ENCODE measurements at places on chromosomes 13 and 19. TPM values are rescaled to one million over a fixed set of nuclear protein-coding genes. Genes with fewer than 3 reads are reported as not detected.

GRCh38 chr13:44155422-44156293 lies 218.0 kb upstream of the SERP2 start:
- no peaks in the 10 kb centered on the region for H3K27me3 ChIP-seq
- DNase-seq: peak; percentile 56
- peak overlapping the region; percentile 30 for H3K4me3 ChIP-seq
- H3K4me1 ChIP-seq: no peaks in the 10 kb centered on the region

Gene ZNF562
- total RNA-seq: 28.6 TPM

Gene TMEM255B
- total RNA-seq: 10.4 TPM

GRCh38 chr13:113349491-113349890 lies 14.4 kb downstream of the GRTP1 start:
- H3K36me3 ChIP-seq: no peaks in the 10 kb centered on the region
- DNase-seq: no peak
- H3K27me3 ChIP-seq: no peaks in the 10 kb centered on the region
- no peaks in the 10 kb centered on the region for H3K4me1 ChIP-seq
- no peak overlapping the region for H3K27ac ChIP-seq
- no peak overlapping the region for H3K4me3 ChIP-seq

Gene CGB1
- not detected for total RNA-seq

Gene SOX1
- total RNA-seq: not detected

GRCh38 chr19:33248954-33249613 lies 23.4 kb upstream of the SLC7A10 start:
- no peaks in the 10 kb centered on the region for H3K27me3 ChIP-seq
- no peaks in the 10 kb centered on the region for H3K4me1 ChIP-seq
- H3K27ac ChIP-seq: no peak overlapping the region

- no peak overlapping the region for H3K27ac ChIP-seq
- peaks cover 3% of the 10 kb centered on the region for H3K4me1 ChIP-seq
- peaks cover 14% of the 10 kb centered on the region for H3K27me3 ChIP-seq
Observed at GRCh38 chr19:47032171-47032811, 12.7 kb downstream of the NPAS1 start.

Gene IFNL1
- not detected for total RNA-seq

Gene THSD8
- not detected for total RNA-seq

DNA sequence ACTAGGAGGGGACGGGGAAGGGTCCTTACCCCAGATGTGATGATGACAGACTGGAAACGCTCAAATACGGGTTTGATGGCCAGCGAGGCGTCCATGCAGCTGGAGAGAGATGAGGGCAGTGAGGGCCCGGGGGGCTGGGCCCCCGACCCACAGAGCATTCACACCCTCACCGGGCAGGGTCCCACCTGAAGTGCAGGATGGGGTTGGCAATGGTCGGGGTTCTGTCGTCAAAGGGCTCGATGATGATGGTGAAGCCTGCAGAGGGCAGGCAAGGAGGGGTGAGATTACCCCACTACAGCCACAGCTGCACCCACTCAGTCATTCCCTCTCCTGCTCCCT lies 13.0 kb downstream of the ERCC2 start:
- H3K27me3 ChIP-seq: no peaks in the 10 kb centered on the region
- DNase-seq: no peak
- peaks cover 32% of the 10 kb centered on the region for H3K36me3 ChIP-seq
- H3K4me3 ChIP-seq: no peak overlapping the region
- H3K27ac ChIP-seq: no peak overlapping the region
- H3K4me1 ChIP-seq: no peaks in the 10 kb centered on the region

- H3K27ac ChIP-seq: no peak overlapping the region
- peaks cover 10% of the 10 kb centered on the region for H3K4me1 ChIP-seq
- peak; percentile 80 for DNase-seq
- H3K4me3 ChIP-seq: no peak overlapping the region
- H3K27me3 ChIP-seq: no peaks in the 10 kb centered on the region
Observed at GRCh38 chr19:2032296-2032941, 16.9 kb upstream of the BTBD2 start.

DNA sequence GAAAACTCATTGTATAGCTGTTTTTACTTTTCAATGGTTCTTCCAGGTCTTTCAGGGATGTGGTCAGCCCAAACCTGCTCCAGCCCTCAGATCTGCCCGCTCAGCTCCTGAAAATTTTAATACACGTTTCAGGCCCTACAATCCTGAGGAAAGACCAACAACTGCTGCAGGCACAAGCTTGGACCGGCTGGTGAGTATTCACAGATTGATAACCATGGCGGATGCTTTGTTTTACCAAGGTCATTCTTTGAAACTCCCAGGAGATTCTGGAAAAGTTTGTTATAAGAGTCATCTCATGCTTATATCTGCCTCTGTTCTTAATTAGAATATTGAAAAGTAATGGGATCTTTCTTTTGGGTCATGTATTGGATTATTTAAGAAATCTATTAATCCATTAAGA lies 173.5 kb downstream of the DCT start:
- H3K27me3 ChIP-seq: no peaks in the 10 kb centered on the region
- peaks cover 15% of the 10 kb centered on the region for H3K4me1 ChIP-seq
- H3K36me3 ChIP-seq: no peaks in the 10 kb centered on the region
- DNase-seq: peak; percentile 39

DNA sequence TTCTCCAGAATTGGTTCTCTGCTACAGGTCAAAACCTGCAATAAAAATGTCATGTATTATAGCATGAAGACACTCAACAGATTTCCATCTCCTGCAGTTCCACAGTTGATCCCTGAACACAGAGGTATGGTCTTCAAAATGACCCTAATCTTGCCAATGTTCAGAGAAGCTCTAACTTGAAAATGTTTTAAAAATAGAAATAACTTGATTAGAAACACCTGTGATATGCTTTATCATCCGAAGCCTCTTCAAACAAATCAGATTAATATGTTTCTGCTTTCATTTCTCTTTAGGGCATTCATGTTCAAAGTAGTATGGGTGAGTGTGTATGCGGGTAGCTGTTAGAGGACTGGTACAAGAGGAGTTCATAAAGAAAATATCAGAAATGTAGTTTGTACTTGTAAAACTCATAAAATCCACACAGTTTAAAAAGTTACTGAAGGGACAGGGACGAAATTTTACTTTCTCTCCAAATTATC lies 60.4 kb downstream of the KCNRG start:
- H3K4me3 ChIP-seq: no peak overlapping the region
- no peaks in the 10 kb centered on the region for H3K36me3 ChIP-seq
- H3K4me1 ChIP-seq: peaks cover 13% of the 10 kb centered on the region
- no peaks in the 10 kb centered on the region for H3K27me3 ChIP-seq
- DNase-seq: peak; percentile 48

DNA sequence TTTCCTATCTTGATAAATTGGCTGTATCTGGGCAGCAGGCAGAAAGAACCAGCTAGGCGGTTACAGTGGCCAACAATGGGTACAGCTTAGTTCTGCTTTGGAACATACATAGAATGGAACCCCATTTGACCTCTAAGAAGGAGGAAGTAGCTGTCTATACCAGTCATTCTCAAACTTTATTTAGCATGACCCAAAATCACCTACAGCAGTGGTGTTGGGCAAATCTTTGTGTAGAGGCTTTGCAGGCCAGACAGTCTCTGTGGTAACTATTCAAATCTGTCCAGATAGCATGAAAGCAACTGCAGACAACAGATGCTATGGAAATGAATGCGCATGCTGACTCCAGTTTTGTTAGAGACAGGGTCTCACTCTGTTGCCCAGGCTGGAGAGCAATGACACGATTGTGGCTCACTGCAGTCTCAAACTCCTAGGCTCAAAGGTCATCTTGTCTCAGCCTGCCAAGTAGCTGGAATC lies 12.0 kb upstream of the KCNC3 start:
- no peaks in the 10 kb centered on the region for H3K4me1 ChIP-seq
- DNase-seq: no peak
- no peak overlapping the region for H3K4me3 ChIP-seq
- no peaks in the 10 kb centered on the region for H3K27me3 ChIP-seq

GRCh38 chr13:33275916-33276315 lies 9.6 kb downstream of the STARD13 start:
- H3K4me1 ChIP-seq: peaks cover 39% of the 10 kb centered on the region
- H3K27me3 ChIP-seq: no peaks in the 10 kb centered on the region
- no peak overlapping the region for H3K27ac ChIP-seq
- DNase-seq: no peak
- peaks cover 4% of the 10 kb centered on the region for H3K36me3 ChIP-seq

GRCh38 chr19:35407619-35408018 lies 36.8 kb downstream of the GPR42 start:
- H3K4me3 ChIP-seq: no peak overlapping the region
- no peaks in the 10 kb centered on the region for H3K36me3 ChIP-seq
- H3K27me3 ChIP-seq: no peaks in the 10 kb centered on the region
- no peak for DNase-seq
- no peaks in the 10 kb centered on the region for H3K4me1 ChIP-seq
- no peak overlapping the region for H3K27ac ChIP-seq

Gene ACER1
- not detected for total RNA-seq

DNA sequence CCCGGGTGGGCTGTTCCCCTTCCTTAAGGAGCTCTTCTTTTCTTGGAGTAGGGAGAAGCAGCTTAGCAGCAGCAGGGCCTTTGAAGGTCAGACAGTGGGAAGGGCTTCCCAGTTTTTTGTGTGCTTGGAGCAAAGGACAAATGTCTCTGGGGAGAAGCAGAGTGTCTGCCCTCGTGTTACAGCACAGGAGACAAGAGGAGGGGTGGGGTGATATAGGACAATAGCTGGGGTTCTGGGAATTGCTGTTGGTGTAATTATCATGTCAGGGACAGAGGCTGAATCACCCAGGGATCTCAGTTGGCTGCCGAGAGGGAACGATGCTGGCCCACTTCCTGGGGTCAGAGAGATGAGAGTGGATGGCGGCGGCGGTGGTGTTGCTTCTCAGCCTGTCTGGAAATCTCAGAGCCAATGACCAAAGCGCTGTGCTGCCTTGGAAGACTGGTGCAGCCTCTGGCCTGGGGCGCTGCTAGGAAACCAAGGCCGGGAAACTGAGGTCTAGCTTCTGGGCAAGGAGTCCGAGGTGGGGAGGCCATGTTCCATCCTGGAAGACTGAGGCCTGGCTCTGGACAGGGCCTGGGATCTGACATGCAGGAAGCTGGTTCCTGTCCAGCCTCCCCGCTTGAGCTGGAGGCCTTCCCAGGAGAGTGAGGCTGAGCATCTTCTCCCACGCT lies 1.2 kb downstream of the INAFM1 start:
- peaks cover 25% of the 10 kb centered on the region for H3K4me1 ChIP-seq
- peak; percentile 42 for DNase-seq
- peak overlapping the region; percentile 79 for H3K27ac ChIP-seq
- H3K27me3 ChIP-seq: no peaks in the 10 kb centered on the region
- H3K36me3 ChIP-seq: peaks cover 2% of the 10 kb centered on the region

Gene SIGLEC9
- not detected for total RNA-seq

GRCh38 chr13:47407808-47408207 lies 511.0 kb upstream of the HTR2A start:
- H3K27ac ChIP-seq: no peak overlapping the region
- DNase-seq: no peak
- no peaks in the 10 kb centered on the region for H3K27me3 ChIP-seq
- H3K4me3 ChIP-seq: no peak overlapping the region

Gene MEDAG
- 47.0 TPM for total RNA-seq

- no peak overlapping the region for H3K27ac ChIP-seq
- H3K4me3 ChIP-seq: no peak overlapping the region
- H3K27me3 ChIP-seq: peaks cover 4% of the 10 kb centered on the region
- no peaks in the 10 kb centered on the region for H3K36me3 ChIP-seq
- DNase-seq: no peak
Observed at GRCh38 chr13:20393273-20394168, 132.1 kb downstream of the CRYL1 start.

GRCh38 chr13:34207872-34208271 lies 389.9 kb downstream of the RFC3 start:
- H3K4me3 ChIP-seq: no peak overlapping the region
- DNase-seq: peak; percentile 39
- peaks cover 3% of the 10 kb centered on the region for H3K4me1 ChIP-seq
- no peak overlapping the region for H3K27ac ChIP-seq

GRCh38 chr19:5131031-5131505 lies 162.2 kb downstream of the KDM4B start:
- peaks cover 2% of the 10 kb centered on the region for H3K36me3 ChIP-seq
- DNase-seq: no peak
- no peak overlapping the region for H3K4me3 ChIP-seq
- H3K4me1 ChIP-seq: no peaks in the 10 kb centered on the region

Gene ZNF816
- 10.1 TPM for total RNA-seq

GRCh38 chr19:4639531-4640246 lies 373 bp downstream of the TNFAIP8L1 start:
- peak overlapping the region; percentile 84 for H3K4me3 ChIP-seq
- no peaks in the 10 kb centered on the region for H3K27me3 ChIP-seq
- H3K4me1 ChIP-seq: peaks cover 17% of the 10 kb centered on the region
- DNase-seq: no peak
- H3K27ac ChIP-seq: peak overlapping the region; percentile 47
- H3K36me3 ChIP-seq: no peaks in the 10 kb centered on the region

DNA sequence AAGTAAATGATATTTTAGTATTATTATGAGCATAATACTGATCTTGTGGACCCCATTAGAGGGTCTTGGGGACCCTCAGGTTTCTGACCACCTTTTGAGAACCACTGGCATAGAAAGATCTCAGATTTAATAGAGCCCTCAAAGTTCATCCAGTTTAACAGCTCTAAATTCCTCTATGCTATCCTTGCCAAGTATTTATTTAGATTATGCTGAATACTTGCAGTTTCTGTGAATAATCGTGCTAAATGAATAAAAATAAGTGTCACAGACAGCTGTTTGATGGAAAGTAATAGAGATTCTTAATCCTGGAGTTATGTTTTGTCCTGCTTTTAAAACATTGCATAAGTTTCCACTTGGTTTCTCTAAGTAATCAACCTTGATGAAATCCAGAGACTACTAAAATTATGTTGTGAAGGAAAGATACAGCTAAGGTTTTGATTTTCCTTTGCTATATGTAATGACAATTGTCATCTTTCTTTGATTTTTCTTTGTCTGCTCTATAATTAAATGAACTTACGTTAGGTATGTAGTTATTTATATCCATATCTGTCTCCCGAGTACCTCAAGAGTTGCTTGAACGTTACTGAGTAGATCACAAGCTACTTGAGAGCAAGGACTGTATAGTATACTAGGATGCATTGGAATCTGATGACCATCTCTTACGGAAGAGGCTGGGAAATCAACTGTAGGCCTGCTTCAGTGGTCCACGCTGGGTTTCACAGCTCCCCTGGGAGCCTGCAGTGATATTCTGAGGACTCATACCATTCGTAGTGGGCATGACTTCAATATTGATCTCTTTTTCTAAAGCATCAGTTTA lies 5.7 kb downstream of the ABHD13 start:
- DNase-seq: no peak
- H3K36me3 ChIP-seq: no peaks in the 10 kb centered on the region
- H3K27me3 ChIP-seq: no peaks in the 10 kb centered on the region
- no peak overlapping the region for H3K4me3 ChIP-seq
- no peaks in the 10 kb centered on the region for H3K4me1 ChIP-seq
- no peak overlapping the region for H3K27ac ChIP-seq

Gene ATP4A
- total RNA-seq: not detected

DNA sequence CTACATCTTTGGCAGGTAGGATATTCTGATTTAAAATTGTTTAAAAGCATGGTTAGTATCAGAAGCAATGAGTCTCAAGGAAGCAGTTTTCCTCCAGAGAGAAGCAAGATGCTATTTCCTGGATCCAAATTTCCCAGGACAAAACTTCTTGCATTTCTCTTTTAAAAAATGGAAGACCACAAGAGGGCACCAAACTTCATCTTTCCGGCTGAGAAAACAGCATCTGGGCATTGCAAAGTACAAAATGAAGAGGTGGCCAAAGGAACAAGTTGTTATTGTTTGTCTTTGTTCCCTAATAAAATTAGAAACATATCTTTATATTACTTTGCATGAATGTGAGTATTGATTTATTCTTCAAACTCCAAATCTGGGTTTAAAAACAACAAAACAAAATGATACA lies 60.0 kb upstream of the LRCH1 start:
- no peak overlapping the region for H3K4me3 ChIP-seq
- peaks cover 10% of the 10 kb centered on the region for H3K4me1 ChIP-seq
- no peak overlapping the region for H3K27ac ChIP-seq
- DNase-seq: peak; percentile 73
- H3K27me3 ChIP-seq: no peaks in the 10 kb centered on the region
- no peaks in the 10 kb centered on the region for H3K36me3 ChIP-seq

All from fibroblast of lung (primary cell).